ENCODE measurements at places on chromosomes 3 and 15.
A peak's percentile ranks its signal among the peaks of the same experiment; 100 is the strongest.

GRCh38 chr15:31235311-31236183, 91.1 kb upstream of the KLF13 start:
- no peak for DNase-seq

DNA sequence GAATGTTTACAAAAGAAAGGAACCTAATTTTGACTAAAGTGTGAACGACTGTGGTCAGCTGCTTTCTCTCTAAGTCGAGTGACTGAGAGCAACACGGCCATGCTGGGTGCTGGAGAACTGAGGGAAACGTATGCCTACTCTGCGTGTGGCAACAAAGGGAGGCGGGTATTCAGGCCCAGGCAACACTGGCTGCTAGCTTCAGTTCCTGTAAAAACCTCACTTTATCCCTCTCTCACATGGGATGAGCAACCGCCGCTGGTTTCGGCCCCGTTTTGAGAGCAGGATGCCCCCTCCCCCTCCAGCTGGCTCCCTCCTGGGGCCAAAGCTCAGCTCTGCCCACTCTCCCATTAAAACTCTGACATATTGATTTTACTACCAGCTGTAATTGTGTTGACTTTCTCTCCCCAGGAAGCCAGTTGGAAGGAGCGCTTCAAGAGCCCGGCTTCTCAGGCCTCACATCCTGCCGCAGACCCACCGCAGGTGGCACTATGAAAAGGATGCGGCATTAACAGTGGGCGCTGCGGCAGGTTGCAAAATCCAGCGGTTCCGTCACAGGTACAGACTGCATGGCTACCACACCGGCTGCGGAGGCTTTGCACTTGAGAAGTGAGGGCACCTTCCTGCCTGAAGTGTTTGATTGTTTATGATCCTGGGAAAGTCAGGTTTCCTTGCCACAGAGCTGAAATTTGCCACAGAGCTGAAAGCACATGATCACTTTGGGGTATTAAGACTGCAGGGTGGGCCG, 12.7 kb downstream of the PLXND1 start:
- peak; percentile 25 for DNase-seq

- no peak for DNase-seq
These were observed 59.5 kb downstream of the CBLB start for GRCh38 chr3:105809208-105809888.

GRCh38 chr3:149701977-149702350, 44.1 kb upstream of the WWTR1 start:
- DNase-seq, result no peak

DNA sequence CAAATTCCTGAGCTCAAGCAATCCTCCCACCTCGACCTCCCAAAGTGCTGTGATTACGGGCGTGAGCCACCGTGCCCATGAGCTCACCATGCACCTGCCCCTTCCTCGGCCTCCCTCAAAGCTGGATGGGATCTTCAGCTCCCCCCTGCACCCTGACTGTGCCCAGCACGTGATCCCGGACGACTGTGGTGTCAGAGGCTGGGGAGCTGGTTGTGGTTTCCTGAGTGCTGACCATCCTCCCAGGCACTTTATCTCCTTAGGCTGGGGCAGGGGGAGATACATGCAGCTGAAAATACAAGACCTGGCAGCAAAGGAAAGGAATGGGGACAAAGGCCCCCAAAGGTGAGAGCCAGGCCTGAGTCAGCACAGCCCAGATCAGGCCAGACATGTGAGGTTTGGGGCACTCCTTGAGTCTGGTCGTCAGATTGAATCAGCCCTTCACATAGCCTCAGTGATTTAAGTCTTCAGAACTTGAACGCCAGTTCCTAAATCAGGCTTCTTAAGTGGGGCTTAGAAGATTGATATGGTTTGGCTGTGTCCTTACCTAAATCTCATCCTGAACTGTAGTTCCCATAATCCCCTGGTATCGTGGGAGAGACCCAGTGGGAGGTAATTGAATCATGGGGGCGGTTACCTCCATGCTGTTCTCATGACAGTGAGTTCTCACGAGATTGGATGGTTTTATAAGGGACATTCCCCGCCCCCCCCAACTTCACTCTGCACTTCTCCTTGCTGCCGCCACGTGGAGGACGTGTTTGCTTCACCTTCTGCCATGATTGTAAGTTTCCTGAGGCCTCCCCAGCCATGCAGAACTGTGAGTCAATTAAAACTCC, 35.8 kb downstream of the PRKCD start:
- DNase-seq, result peak; percentile 8

DNA sequence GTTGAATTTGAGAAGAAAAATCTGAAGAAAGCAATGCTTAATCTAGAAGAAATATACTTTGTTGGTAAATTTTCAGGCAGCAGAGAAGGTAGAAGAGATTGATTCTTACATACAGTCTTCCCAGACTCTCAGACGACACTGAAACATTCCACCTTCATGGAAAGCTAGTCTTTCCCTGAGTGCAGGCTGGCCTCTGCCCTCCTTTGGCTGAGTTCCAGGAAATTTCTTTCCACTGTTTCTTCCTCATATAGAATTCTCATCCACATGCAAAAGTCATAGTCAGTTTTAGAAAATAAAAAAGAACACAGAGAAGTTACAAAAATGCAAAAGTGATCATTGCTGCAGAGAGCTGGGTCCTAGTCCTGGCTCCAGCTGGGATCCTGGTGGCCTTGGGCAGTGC, 142.5 kb upstream of the PRR23C start:
- DNase-seq, result no peak

DNA sequence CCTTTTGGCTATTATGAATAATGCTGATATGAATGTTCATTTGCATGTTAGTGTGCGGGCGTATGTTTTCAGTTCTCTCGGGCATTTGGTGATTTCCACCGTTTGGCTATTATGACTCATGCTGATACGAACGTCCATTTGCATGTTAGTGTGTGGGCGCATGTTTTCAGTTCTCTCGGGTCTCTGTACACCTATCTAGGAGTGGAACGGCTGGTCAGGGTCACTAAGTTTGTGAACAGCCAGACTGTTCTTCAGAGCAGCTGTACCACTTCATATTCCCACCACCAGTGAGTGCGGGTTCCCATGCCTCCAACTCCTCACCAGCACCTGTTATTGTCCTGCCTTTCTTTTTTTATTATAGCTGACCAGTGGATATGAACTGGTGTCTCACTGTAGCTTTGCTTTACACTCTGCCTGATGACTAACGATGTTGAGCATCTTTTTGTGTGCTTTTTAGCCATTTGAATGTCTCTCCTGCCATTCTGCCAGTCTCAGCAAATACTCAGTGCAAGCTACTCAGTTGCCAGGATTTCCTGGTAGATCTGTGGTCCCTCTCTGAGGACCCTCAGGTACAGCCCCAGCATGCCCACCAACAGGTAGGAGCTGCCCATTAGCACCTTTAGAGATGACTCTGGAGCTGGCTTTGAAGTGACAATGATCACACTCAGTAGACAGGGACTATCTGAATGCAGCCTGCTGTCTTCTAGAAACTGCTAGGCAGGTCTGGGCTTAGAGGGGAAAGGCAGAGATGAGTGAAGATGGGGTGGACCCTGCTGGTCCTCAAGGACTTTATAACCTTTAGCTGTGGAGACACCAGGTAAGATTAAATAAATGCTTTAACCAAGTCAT, 141.1 kb downstream of the XXYLT1 start:
- DNase-seq, result no peak

GRCh38 chr3:182818296-182818978, 25.1 kb downstream of the ATP11B start:
- no peak for DNase-seq

GRCh38 chr3:48503401-48504050, 448 bp downstream of the SHISA5 start:
- no peak for DNase-seq

DNA sequence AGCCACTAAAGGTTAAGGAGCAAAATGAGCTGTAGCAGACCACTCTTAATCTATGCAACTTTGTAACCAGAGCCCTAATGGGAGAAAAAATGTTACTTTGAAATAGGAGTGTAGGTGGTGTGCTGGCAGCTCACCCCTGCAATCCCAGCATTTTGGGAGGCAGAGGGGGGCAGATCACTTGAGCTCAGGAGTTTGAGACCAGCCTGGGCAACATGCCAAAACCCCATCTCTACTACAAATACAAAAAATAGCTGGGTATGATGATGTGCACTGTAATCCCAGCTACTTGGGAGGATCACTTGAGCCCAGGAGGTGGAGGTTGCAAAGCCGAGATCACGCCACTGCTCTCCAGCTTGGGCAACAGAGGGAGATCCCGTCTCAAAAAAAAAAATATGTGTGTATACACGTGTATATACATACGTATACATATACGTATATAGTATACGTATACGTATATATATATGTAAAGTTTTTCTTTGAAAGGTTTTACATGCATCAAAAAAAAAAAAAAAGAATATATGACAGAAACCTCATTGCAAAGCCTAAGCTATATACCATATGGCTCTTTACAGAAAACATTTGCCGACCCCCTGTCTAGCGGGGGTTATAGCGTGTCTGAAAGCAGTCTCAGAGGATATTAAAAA, 15.7 kb downstream of the CAPN7 start:
- no peak for DNase-seq

DNA sequence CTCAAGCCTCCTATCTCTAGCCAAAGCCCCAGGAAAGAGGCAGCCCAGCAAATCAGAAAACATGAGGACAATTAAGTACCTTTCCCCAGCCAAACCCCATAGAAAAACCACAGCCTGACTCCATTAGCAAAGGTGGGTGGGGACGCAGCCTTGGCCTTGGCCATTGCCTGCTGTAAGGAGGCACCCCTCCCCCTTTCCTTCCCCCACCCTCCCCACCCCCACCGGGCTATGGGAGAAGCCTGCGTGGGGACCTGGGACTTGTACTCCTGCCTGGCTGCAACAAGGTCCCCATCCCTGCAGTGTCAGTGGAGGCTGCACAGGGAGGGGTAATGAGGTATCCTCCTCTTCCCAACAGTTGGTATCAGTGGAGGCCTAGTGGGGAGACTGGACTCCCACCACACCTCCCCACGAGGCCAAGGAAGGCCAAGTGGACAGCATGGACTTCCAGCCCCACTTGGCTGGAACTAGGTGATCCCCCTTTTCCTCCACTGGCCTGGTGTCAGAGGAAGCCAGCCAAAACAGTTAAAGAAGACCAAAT, 20.5 kb downstream of the PRR23E start:
- no peak for DNase-seq

DNA sequence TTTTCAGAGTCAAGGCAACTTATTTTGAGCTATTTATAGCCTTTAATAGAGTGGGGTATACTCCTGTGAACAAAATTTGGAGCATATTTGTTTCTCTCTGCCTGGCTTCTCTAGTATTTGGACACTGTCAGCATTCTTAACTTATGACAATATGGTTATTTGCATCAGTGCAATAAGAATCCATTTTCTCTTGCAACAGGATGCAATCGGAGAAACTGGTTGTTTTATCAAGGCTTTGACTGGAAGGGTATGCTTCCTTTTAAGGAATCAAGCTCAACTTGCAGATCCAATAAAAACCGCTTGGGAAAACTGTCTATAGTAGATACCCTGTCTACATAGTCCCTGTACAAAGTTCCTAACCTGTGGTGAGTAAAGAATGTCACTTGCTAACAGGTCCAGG, 106.7 kb downstream of the DPH6 start:
- DNase-seq, result no peak

- no peak for DNase-seq
These were observed 409.0 kb downstream of the TUSC7 start for GRCh38 chr3:117118604-117119003.

GRCh38 chr15:56942118-56942517, 23.7 kb downstream of the TCF12 start:
- DNase-seq, result no peak

DNA sequence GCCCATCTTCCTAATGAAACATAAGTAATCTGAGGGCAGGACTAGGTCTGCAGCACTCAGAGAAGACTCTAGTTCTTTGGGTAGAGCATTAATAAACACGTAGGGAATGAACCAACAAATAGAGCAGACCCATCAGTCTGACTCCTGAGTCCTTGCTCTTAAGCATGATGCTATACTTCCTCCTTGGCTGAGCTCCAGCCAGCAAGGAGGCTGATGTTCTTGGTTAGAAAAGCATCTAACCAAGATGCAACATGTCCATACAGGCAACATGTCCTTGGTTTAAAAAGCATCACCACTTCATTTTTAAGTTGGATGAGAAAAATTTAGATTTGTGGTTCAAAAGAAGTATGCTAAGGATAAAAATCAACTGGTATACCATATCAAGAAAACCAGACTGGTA, 8.5 kb upstream of the MYH15 start:
- DNase-seq, result no peak

DNA sequence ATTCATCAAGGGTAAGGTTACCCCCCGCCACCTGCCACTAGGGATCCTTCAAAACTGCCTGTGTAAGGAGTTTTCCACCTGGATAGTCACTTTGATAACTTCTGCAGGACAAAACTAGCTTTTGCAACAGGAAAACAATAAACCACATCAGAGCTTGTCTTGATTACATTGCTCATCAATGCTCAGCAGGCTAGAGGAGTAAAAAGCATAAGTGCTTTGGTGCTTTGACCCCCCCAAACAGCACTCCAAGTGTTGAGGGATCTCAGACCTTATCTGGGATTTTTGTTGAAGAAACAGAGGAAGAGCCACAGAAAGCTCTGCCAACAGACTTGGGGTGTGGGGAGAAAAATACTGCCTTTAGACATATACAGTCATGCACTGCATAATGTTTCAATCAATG, 10.8 kb upstream of the PHLDB2 start:
- DNase-seq, result no peak

GRCh38 chr15:97909291-97909891, 51.1 kb upstream of the ARRDC4 start:
- peak; percentile 11 for DNase-seq

DNA sequence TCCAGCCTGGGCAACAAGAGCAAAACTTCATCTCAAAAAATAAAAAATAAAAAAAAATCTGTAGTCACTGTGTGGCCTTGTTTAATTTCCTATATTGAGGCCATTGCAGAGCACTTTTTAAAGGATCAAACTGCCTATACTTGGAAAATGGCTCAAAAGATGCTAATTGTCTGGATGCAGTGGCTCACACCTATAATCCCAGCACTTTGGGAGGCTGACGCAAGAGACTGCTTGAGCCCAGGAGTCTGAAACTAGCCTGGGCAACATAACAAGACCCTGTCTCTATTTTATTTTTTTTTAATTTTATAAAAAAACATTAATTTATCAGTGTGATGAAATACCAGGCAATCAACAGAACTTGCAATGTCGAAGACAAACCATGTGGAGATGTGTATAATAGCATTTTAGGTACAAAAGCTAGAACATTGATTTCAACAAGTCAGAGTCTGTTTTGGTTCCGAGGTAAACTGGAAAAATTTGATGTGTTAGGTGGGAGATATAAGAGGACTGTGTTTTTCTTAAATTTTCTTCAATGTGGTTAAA, 47.0 kb upstream of the SETD2 start:
- no peak for DNase-seq

DNA sequence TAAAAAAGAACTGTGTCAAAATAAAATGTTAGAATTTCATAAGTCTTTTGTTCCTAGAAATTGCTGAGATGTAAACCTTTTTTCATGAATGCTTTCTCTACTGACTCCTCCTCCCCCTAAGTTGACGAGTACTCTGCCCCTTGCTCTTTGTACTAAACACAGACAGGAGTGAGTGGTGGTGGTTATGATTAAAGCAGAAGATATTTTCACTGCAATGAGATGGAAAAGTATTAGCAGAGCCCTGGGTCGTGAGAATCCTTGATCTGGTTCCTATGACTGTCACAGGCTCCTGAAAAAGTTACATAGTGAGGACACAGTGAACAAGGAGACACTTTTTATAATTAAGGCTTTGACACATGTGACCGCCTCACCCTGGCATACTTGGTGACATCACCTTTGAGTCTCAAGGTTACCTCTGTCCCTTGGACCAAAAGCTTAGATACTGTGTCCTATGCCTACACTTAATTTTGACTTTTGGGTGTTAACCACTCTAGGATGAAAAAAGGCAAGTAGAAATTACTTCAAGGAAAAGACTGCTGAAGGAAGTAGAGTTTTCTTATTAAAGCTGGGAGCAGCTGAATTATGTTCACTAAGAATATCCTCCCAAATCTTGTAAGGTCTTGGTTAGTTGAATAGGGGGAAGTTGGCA, 130.4 kb upstream of the LYSMD4 start:
- no peak for DNase-seq
